ENCODE measurements at places on chromosomes 5 and 9.

DNA sequence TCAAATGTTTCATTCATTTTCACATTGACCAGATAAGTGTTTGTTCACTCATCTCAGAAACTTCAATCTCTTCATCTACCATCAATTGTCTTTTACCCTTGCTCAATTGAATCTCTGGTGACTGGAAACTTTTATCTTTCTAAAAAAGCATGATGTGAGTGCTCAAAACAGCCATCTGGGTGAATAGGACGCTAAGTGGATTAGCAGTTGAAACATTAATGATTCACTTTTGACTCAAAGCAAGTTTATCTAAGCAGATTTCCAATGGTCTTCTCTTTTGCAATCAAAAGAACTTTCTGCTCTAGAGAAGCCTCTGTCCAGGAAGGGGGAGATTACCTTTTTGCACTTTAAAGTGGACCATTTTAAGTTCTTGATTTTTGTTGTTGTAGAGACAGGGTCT is 22.2 kb downstream of the KLF4 start:
- DNase-seq, result no peak
- no peaks in the 10 kb centered on the region for H3K36me3 ChIP-seq
- H3K27ac ChIP-seq, result no peak overlapping the region
- H3K4me3 ChIP-seq, result no peak overlapping the region
- H3K27me3 ChIP-seq, result no peaks in the 10 kb centered on the region
- H3K4me1 ChIP-seq, result peaks cover 12% of the 10 kb centered on the region

GRCh38 chr9:91502475-91502874 is 78.8 kb upstream of the NFIL3 start:
- H3K4me3 ChIP-seq, result no peak overlapping the region
- H3K27ac ChIP-seq, result no peak overlapping the region
- H3K4me1 ChIP-seq, result no peaks in the 10 kb centered on the region
- no peaks in the 10 kb centered on the region for H3K27me3 ChIP-seq

GRCh38 chr5:19193631-19194030 is 794.4 kb downstream of the CDH18 start:
- no peaks in the 10 kb centered on the region for H3K36me3 ChIP-seq
- H3K27me3 ChIP-seq, result no peaks in the 10 kb centered on the region
- H3K4me3 ChIP-seq, result no peak overlapping the region
- no peak for DNase-seq
- no peak overlapping the region for H3K27ac ChIP-seq

GRCh38 chr5:10478436-10478835 is 36.8 kb downstream of the ROPN1L start:
- no peaks in the 10 kb centered on the region for H3K27me3 ChIP-seq
- no peak overlapping the region for H3K4me3 ChIP-seq

- DNase-seq, result no peak
- H3K27ac ChIP-seq, result no peak overlapping the region
Observed at GRCh38 chr5:68720884-68721610, 372.8 kb upstream of the SLC30A5 start.
